ENCODE measurements at places on chromosomes 6 and 20.

DNA sequence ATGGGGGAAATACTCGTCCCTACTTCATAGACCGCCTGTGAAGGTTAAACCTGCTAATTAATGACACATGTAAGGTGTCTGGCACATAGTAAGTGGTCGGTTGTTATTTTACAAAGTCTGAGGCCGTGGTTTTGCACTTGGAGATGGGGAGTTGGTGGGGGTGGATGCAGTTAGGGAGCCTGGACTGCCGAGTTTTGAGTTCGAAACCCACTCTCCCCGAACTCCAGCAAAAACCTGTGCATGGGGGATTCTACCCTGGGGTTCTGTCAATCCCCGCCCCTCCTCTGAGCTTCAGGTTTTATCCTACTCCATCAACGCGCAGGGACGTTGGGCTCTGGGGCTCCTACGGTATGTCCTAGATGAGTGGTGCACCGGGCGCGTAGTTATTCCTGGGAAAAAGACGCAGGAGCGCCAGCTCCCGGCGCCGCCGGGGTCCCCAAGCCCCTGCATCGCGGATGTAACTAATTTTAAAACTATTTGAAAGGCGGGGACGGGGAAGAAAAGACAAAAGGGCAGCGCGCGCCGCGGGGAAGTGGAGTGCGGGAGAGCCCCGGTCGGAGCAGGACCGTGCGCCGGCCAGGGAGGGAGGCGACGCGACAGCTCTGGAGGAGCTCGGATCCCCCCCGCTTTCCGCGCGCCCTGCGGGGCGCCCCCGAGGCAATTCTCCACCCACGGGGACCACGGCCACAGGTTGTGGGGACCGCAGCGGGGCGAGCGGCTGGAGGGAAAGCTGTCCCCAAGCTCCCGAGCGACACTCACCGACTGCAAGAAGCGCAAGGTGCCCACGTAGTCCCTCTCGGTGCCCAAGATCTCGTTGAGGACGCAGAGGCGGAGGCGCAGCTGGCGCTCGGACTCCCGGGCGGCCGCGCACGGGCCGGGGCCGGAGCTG, 672 bp downstream of the PREX1 start:
- DNase-seq: no peak

DNA sequence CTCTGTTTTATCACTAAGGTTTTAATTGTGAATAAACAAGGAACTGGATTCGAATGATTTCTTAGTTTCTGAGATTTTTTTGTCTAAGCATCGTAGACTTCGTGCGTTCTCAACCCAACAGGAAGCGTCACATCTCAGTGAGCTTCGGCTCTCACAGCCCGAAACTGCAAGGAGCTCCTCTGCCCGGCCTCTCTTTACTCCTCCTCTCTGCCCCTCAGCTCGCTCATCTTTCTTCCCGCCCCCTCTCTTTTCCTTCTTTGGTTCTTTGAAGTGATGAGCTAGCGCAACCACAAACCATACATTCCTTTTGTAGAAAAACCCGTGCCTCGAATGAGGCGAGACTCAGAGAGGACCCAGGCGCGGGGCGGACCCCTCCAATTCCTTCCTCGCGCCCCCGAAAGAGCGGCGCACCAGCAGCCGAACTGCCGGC, 480 bp upstream of the NT5E start:
- peak; percentile 40 for DNase-seq

DNA sequence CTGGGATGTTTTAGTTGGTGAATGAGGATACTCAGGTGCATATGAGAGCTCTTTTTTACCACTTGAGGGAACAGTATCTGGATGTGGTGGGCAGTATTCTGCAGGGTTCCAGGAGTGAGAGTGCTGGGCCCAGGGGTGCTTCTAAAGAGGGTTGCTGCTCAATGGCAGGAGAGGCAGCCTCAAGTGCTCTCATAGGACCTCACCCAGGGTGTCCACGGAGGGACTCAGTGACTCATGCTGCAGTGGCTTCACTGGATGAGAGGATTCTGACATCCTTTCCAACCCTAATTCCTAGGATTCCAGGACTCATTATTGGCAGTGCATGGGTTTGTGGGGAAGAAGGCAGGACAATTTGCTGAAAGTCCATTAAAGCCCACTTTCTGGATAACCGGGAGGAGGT, 176.6 kb upstream of the FERMT1 start:
- DNase-seq: no peak

DNA sequence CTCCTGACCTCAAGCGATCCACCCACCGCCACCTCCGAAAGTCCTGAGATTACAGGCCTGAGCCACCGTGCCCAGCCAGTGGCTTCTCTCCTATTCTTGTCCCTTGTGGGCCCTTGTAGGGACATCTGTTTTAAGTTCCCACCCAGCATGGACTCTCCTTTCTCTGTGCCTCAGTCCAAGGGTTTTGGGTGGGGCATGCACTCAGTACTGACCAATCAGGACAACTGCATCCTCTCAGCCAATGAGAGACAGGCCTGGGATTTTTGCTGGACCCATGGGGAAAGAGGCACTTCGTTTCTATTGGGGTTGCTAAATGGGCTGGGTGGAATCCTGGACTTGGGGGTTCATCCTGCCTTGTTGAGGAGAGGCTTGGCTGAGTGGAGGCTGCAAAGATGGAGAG, 34.4 kb downstream of the SNAI1 start:
- DNase-seq: no peak

DNA sequence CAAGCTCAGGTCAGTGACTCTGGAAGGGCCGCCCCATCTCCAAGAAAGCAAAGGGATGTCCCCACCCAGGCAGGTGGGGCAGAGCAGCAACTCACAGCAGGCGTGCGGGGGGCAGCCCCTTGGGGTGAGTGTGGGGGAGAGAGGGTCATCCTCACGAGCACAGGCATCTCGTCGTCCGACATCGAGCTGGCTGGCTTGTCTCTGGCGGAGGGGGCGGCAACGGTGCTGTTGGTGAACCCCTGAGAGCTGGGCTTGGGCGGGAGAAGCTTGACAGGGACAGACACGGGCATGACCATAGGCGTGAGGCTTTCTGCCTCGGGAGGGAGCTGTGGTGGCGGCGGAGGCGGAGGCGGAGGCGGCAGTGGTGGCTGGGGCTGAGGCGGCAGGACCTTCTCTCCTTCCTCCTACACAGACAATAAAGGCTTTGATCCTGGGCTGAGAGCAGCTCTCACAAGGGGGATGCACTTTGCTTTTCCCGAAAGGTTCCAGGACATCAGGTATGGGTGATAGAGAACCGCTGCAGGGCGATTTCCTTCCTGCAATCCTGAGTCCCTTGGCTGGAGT, 45.6 kb upstream of the MRPS10 start:
- no peak for DNase-seq

DNA sequence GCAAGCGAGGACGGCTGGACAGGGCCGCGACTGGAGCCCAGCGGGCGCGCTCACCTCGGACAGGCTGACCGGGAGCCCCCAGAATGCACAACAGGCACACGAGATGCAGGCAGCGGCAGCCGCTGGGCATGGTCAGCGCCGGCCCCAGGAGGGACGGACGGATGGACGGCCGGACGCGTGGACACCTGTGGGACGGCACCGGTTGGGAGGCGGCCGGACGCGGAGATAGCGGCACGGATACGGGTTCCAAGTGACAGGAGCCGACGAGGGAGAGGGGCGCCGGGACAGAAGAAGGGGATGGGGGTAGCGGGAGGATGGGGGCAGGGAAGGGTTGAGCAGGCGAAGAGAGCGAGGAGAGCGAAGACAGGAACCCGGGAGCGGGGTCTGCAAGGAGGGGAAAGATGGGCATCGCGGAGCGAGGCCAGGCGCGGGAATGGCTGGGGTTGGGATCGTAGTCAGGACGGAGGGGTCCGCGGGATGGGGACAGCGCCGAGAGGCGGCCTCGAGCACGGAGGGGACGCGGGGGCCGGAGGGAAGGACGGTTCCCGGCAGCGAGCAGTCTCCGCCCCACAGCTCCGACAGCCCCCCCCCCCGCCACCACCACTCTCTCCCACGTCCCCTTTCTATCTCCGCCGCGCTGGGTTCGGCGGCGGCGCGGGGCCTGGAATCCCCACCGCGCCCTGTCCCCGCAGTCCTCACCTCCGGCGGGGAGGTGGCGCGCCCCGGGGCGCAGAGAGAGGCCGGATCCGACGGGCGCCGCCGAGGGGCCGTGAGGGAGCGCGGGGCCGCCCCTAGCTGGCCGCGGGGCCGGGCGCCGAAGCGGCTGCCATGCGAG, 435 bp downstream of the DLK2 start:
- DNase-seq: peak; percentile 26

- DNase-seq: no peak
These were observed 1.1 kb downstream of the ARG1 start for GRCh38 chr6:131574133-131574532.

DNA sequence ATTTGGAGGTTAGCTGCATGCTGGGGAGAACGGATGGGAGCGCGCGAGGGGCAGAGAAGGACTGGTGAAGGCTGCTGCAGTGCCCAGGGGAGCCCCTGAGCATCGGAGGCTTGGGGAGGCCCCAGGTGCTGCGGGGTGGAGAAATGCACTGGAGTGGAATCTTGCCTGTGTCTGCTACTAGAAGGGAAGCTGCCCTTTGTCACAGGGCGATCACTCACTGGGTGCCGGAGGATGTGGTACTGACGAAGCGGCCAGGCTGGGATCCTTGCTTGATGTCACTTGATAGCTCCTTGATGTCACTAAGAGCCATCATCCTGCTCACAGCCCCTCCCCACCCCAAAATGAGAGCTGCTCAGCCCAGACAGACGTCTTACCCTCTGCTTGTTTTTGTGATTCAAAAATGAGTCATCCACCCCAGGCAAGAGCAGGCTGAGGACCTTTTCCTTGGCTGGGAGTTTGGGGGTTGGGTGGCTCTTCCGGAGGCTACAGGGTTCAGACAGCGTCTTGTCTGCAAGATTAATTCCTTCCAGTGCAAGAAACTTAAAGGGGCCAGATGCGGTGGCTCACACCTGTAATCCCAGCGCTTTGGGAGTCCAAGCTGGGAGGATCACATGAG, 62.6 kb upstream of the PMEPA1 start:
- DNase-seq: peak; percentile 55

DNA sequence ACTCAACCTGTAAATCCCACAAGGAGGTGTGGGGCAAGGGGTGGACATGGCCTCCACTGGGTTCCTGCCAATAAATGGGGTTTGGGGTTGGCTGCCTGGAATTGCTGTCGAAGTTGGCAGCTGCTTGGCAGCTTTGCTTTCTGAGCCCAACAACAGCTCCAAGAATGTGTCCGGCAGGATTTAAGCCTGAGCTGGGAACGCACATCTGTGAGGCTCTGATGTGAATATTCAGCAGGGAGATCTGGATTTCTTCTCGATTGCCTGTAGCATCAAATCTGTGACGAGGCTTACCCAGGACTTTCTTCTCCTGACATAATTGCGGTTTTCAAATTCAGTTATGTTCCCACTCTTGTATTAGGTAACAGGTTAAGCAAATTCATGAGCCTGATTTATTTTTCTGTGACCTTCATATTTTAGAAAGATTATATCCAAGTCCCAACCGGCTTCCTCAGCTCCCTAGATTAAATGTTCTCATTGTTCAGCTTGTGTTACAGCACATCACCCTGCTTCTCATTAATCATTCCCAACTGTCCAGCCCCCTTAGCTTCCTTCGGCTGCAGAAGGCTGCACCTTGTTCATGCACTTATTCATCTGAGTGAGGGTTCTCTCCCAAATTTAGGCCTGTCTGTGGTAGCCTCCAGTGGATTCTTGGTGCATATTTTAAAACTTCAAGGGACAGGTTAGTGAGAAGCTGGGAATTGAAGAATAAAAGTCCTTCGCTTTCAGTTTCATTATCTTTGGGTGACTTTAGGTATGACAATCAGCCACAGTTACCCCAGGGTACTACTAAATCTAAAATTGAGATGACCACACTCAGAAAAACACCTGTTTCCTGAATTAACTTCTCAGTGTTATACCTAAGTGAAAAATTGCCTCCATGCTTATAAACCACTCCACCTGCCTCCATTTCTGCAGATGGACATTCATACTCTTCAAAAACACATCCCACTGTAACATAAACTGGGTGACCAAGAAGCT, 310.0 kb downstream of the ESR1 start:
- DNase-seq: no peak

- no peak for DNase-seq
These were observed 215.5 kb upstream of the ECI2 start for GRCh38 chr6:4350567-4351519.

DNA sequence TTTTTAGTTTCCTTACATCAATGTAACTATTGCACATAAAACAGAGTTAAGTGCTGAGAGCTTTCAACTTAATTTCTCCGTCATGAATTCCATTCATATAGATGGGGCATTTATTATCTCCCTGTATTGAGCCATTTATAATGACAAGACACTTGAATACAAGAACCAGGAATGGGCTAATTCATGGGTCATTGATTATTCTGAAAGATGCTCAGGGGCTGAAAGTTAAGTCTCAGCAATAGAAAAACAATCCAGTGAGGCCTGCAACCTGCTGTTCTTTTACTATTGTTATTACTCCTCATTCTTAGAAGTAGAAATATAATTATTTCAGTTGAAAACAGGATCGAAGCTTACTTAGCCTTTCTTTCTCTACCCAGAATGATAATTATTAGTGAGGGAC, 307.7 kb downstream of the MMUT start:
- DNase-seq: no peak

DNA sequence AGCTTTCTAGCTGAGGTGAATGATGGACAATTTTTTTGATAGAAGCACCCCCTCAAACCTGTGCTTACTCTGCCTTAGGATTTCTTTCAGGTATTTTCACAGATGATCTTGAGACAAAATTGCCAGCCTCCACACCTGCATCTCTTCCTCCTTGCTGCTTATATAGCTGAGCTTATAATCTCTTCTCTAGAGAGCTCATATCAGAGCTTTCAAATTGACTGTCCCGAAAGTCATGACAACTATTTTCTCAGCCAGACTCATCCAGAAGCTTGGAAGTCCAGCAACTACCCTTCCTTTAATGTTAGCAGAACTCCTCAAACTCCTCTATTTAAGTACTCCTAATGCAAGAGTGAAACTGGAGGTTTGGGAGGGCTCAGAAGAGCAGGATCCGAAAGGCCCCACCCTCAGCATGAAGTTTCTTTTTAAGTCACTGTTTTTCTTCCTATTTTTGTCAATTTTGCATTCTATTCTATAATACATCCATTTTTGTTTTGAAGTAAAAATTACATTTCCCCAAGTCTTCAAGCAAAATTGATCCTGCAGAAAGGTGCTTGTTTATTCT, 12.7 kb downstream of the CGA start:
- DNase-seq: no peak
